ENCODE measurements at places on chromosomes 2 and 18. TPM values are rescaled to one million over a fixed set of nuclear protein-coding genes. Genes with fewer than 3 reads are reported as not detected.

Gene LRRTM4
- total RNA-seq: not detected

Gene SP140L
- 22.6 TPM for total RNA-seq

Gene ODC1
- total RNA-seq: 26.6 TPM

Gene MRO
- 1.3 TPM for total RNA-seq

Gene ZC3H6
- total RNA-seq: 20.3 TPM

Gene CCDC68
- 15.2 TPM for total RNA-seq

Gene ANKRD30B
- not detected for total RNA-seq

Gene CD302
- 142 TPM for total RNA-seq

Gene ZBTB7C
- 4.1 TPM for total RNA-seq

Gene MLPH
- total RNA-seq: 16.1 TPM

Gene PTPRN
- not detected for total RNA-seq

Gene POTEJ
- not detected for total RNA-seq

Gene C2orf66
- not detected for total RNA-seq

Gene LRRFIP1
- total RNA-seq: 112 TPM

Gene POTEI
- not detected for total RNA-seq

Gene NEU2
- not detected for total RNA-seq

Gene AKAIN1
- not detected for total RNA-seq

Gene SEPTIN10
- total RNA-seq: 106 TPM

Gene EML6
- total RNA-seq: 0.57 TPM

Gene LCT
- total RNA-seq: not detected

Gene STPG4
- total RNA-seq: not detected

Gene ALPP
- not detected for total RNA-seq

Gene ZNF892
- 3.3 TPM for total RNA-seq

Gene ERMN
- total RNA-seq: 0.22 TPM

Gene ADCYAP1
- 2.4 TPM for total RNA-seq

Gene BOLL
- not detected for total RNA-seq

Gene GLB1L
- total RNA-seq: 10.7 TPM

Gene DNAJC5G
- total RNA-seq: not detected

Gene MAPRE3
- 13.1 TPM for total RNA-seq

Gene RAX
- total RNA-seq: not detected

Gene TCF23
- not detected for total RNA-seq

Gene DPP4
- total RNA-seq: 17.2 TPM
